Osteoblast (primary cell): ENCODE measurements at places on chromosomes 11 and 22. TPM values are rescaled to one million over a fixed set of nuclear protein-coding genes. Genes with fewer than 3 reads are reported as not detected.
A peak's percentile ranks its signal among the peaks of the same experiment; 100 is the strongest.

Gene OR51Q1
- total RNA-seq: not detected in 2 replicates

Gene C11orf87
- total RNA-seq: 4.3 and 4.7 TPM in 2 replicates

Gene YPEL1
- 1.8 and 2.2 TPM in 2 replicates for total RNA-seq

Gene MFRP
- total RNA-seq: not detected in 2 replicates

Gene STARD10
- 25.3 and 25.7 TPM in 2 replicates for total RNA-seq

Gene SYT9
- not detected in 2 replicates for total RNA-seq

Gene HOATZ
- not detected in 2 replicates for total RNA-seq

Gene RASSF10
- 0.72 and 1.2 TPM in 2 replicates for total RNA-seq

Gene MS4A8
- not detected in 2 replicates for total RNA-seq

Gene HEPN1
- total RNA-seq: under 0.01 TPM in 1 of 2 replicates, not detected in the other

Gene FAM181B
- total RNA-seq: under 0.01 TPM in 2 replicates

DNA sequence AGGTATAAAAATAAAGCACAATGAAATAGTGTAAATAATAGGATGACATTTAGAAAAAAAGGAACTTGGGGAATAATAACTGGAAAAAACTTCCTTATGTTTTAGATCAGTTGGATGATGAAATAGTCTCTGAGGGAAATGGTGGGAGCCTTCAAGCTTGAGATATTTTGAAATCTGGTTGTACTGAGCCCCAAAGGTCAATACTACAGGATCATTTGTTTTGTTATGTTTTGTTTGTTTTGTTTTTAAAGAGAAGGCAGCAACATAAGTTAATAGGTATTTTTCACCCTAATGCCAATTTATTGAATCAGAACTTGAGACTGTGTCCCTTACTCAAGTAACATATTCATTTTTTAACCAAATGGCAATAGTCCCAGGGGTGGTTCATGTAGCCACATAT is 393.1 kb downstream of the ETS1 start:
- H3K4me3 ChIP-seq: no peak overlapping the region
- no peak overlapping the region for H3K27ac ChIP-seq
- DNase-seq: no peak
- H3K36me3 ChIP-seq: no peaks in the 10 kb centered on the region

DNA sequence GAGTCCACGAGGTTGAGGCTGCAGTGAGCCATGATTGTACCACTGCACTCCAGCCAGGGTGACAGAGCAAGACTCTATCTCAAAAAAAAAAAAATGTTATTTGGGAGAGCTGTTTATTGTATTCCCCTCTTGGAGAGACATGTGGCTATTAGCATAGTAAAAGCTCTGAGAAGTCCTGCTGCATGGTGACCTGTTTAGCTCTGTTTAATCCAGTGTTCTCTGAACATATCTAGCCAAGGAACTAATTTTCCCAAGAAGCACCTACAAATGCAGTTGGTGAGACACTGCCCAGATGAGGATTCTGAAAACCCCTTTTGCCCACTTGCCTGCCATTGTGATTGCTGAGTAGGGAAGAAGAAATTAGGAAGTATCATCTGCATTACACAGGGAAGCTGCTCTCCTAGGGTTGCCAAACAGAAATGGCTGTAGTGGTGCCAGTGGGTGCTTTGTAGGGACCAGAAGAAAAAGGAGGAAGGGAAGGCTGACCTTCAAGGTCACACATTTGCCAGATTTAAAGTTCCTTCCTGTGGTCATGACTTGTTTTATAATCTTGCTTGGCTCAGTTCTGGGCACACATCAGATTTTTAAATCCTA is 15.7 kb downstream of the TIMP3 start:
- H3K4me3 ChIP-seq: no peak overlapping the region
- H3K36me3 ChIP-seq: peaks cover 67% of the 10 kb centered on the region
- peaks cover 2% of the 10 kb centered on the region for H3K4me1 ChIP-seq
- H3K27ac ChIP-seq: no peak overlapping the region
- no peaks in the 10 kb centered on the region for H3K27me3 ChIP-seq

GRCh38 chr11:86748296-86748695 is 52.0 kb upstream of the PRSS23 start:
- peak; percentile 65 for DNase-seq
- peaks cover 48% of the 10 kb centered on the region for H3K4me1 ChIP-seq
- H3K36me3 ChIP-seq: no peaks in the 10 kb centered on the region
- H3K4me3 ChIP-seq: no peak overlapping the region
- H3K27me3 ChIP-seq: no peaks in the 10 kb centered on the region

DNA sequence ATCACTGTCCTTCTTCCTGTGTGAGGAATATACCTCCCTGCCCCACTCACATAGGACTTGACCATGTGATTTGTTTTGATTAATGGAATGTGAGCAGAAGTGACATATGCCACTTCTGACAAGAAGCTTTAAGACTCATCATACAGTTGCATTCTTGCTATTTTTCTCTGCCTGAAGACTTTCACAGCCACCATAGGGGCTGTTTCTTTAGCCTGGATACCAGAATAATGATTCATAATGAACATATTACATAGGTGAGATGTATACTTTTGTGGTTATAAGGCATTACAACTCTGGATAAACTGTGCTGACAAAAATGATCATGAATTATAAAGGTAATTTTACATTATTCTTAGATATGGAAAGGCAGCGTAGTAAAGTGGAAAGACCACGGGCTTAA is 798.0 kb downstream of the DLG2 start:
- DNase-seq: no peak
- no peak overlapping the region for H3K4me3 ChIP-seq
- H3K27ac ChIP-seq: no peak overlapping the region
- no peaks in the 10 kb centered on the region for H3K27me3 ChIP-seq

GRCh38 chr11:86784241-86784681 is 16.1 kb upstream of the PRSS23 start:
- H3K27me3 ChIP-seq: no peaks in the 10 kb centered on the region
- H3K4me3 ChIP-seq: no peak overlapping the region
- H3K4me1 ChIP-seq: peaks cover 19% of the 10 kb centered on the region

DNA sequence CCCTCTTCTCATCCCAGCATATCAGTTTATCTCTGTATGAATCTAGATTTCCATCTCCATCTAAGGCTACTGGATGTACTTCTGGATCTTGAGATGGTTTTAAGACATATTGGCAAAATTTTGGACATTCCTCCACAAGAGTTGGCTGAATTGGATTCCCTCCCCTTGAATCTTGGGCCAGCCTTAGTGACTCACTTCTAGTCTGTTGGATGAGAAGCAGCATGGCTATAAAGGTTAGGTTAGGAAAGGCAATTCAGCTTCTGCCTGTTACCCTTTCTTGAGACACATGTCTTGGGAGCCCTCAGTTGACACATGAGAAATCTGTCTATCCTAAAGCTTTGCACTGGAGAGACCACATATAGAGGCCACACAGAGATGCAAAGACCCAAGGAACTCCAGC is 73.0 kb upstream of the PGR start:
- no peaks in the 10 kb centered on the region for H3K36me3 ChIP-seq
- no peak overlapping the region for H3K4me3 ChIP-seq
- DNase-seq: no peak
- H3K27ac ChIP-seq: no peak overlapping the region
- H3K4me1 ChIP-seq: no peaks in the 10 kb centered on the region
- no peaks in the 10 kb centered on the region for H3K27me3 ChIP-seq

- peak; percentile 37 for DNase-seq
- no peak overlapping the region for H3K27ac ChIP-seq
- H3K36me3 ChIP-seq: no peaks in the 10 kb centered on the region
- peaks cover 24% of the 10 kb centered on the region for H3K27me3 ChIP-seq
These were observed 31.6 kb upstream of the SHANK2 start for GRCh38 chr11:71283971-71284441.

DNA sequence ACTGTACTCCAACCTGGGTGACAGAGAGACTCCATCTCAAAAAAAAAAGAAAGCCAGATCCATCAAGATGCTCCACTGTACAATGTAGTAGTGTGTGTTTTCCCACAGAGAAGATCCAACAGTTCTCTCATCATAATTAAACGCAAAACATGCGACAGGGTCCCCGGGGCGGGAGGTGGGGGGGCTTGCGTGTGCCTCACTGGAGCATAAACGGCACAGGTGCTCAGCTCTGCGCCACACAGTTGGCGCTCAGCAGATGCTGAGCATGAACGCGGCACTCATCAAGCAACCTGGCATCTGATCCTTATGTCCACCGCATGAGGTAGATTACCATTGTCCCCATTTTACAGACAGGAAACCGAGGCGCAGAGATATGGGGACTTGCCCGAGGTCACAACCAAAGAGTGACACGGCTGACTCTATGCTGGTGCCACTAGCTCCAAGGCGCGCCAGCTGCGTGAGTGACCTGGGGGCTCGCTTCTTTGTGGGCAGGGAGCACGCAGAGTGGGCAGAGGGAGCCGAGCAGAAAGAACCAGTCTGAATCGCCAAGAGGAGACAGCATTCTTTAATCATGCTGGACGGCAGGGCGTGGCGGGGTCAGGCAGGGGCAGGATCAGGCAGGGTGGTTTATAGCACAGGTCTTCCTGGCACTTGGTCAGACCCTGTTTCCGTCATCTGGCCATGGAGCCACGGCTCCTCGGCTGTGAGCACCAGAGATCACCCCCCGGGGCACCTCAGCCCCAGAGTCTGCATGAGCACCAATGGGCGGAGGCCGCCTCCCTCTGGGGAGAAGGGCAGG is 8.2 kb downstream of the C1QTNF6 start:
- peak; percentile 43 for DNase-seq
- H3K27ac ChIP-seq: no peak overlapping the region
- H3K4me3 ChIP-seq: no peak overlapping the region

- no peaks in the 10 kb centered on the region for H3K36me3 ChIP-seq
- no peaks in the 10 kb centered on the region for H3K4me1 ChIP-seq
- H3K27ac ChIP-seq: no peak overlapping the region
- DNase-seq: peak; percentile 86
- H3K4me3 ChIP-seq: no peak overlapping the region
- H3K27me3 ChIP-seq: peaks cover 39% of the 10 kb centered on the region
These were observed 6.2 kb downstream of the MRGPRD start for GRCh38 chr11:68974421-68975194.

DNA sequence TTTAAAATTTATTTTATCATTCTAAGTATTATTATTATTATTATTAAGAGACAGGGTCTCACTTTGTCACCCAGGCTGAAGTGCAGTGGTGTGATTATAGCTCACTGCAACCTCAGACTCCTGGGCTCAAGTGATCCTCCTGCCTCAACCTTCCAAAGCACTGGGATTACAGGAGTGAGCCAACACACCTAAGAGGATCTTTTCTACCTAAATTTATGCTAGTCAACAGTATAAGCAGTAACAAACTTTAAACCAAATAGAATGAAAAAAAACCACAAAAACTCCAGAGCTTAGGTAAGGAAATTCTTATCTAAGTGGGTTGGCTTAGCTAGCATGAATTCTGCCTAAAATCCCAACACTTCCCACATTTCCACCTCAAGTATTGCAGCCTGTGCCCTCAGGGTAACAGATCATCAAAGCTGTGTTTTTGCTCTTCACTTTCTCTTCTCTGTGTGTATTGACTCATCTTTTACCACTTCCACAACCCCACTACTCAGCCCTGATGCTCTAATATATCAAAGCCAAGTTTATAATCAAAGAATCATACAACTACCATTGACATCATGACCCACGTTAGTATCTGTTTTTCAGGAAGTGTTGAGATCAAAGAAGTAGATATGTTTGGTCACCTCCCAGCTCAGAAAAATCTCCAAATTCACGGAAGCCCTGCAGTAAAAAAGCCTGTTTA is 93.7 kb upstream of the SPON1 start:
- no peaks in the 10 kb centered on the region for H3K4me1 ChIP-seq
- H3K27me3 ChIP-seq: no peaks in the 10 kb centered on the region
- no peak overlapping the region for H3K27ac ChIP-seq
- no peak for DNase-seq
- no peak overlapping the region for H3K4me3 ChIP-seq
- no peaks in the 10 kb centered on the region for H3K36me3 ChIP-seq

GRCh38 chr11:66768088-66768521 is 39.1 kb upstream of the SPTBN2 start:
- H3K4me1 ChIP-seq: peaks cover 14% of the 10 kb centered on the region
- no peaks in the 10 kb centered on the region for H3K36me3 ChIP-seq
- DNase-seq: peak; percentile 85
- H3K4me3 ChIP-seq: no peak overlapping the region
- H3K27me3 ChIP-seq: no peaks in the 10 kb centered on the region

GRCh38 chr11:70315716-70316115 is 45.2 kb downstream of the PPFIA1 start:
- no peak for DNase-seq
- H3K4me1 ChIP-seq: no peaks in the 10 kb centered on the region
- H3K27ac ChIP-seq: no peak overlapping the region
- H3K36me3 ChIP-seq: peaks cover 10% of the 10 kb centered on the region
- H3K27me3 ChIP-seq: no peaks in the 10 kb centered on the region
- H3K4me3 ChIP-seq: no peak overlapping the region

GRCh38 chr22:48175721-48176120 is 1413.3 kb downstream of the TBC1D22A start:
- no peak for DNase-seq
- H3K36me3 ChIP-seq: no peaks in the 10 kb centered on the region
- H3K4me3 ChIP-seq: no peak overlapping the region
- H3K27ac ChIP-seq: no peak overlapping the region

- H3K36me3 ChIP-seq: no peaks in the 10 kb centered on the region
- H3K4me3 ChIP-seq: no peak overlapping the region
- peak; percentile 99 for DNase-seq
- no peaks in the 10 kb centered on the region for H3K4me1 ChIP-seq
These were observed 29.6 kb downstream of the TRIM29 start for GRCh38 chr11:120108154-120108784.

- no peak overlapping the region for H3K4me3 ChIP-seq
- no peaks in the 10 kb centered on the region for H3K36me3 ChIP-seq
- H3K4me1 ChIP-seq: peaks cover 7% of the 10 kb centered on the region
- H3K27me3 ChIP-seq: peaks cover 4% of the 10 kb centered on the region
- no peak overlapping the region for H3K27ac ChIP-seq
These were observed 132.9 kb downstream of the C11orf58 start for GRCh38 chr11:16871368-16871767.

GRCh38 chr11:117229411-117229810 is 2.5 kb downstream of the PCSK7 start:
- DNase-seq: no peak
- H3K4me3 ChIP-seq: no peak overlapping the region
- H3K27ac ChIP-seq: peak overlapping the region; percentile 78
- peaks cover 49% of the 10 kb centered on the region for H3K36me3 ChIP-seq

DNA sequence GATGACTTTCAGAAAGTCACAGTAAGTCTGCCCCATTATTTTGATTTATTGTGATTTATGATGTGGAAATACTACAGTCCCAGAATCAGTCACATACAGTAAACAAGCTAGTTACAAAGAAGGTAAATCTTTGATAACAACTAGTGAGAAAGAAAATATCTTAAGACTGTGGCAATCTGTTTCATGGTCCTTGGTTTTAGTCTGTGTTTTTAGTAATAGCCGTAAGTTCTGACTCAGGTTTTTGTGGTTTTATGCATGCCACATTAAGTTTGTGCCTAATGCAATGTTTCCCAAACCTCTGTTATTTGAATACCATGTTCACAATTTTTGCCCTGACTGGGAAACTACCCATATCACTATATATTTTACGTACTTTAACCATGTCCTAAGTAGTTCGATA is 6.7 kb downstream of the CEP295 start:
- peaks cover 2% of the 10 kb centered on the region for H3K4me1 ChIP-seq
- H3K4me3 ChIP-seq: no peak overlapping the region
- DNase-seq: no peak
- peaks cover 52% of the 10 kb centered on the region for H3K36me3 ChIP-seq
- H3K27ac ChIP-seq: peak overlapping the region; percentile 34
